ENCODE measurements at places on chromosomes 6 and 20. TPM values are rescaled to one million over a fixed set of nuclear protein-coding genes. Genes with fewer than 3 reads are reported as not detected.

DNA sequence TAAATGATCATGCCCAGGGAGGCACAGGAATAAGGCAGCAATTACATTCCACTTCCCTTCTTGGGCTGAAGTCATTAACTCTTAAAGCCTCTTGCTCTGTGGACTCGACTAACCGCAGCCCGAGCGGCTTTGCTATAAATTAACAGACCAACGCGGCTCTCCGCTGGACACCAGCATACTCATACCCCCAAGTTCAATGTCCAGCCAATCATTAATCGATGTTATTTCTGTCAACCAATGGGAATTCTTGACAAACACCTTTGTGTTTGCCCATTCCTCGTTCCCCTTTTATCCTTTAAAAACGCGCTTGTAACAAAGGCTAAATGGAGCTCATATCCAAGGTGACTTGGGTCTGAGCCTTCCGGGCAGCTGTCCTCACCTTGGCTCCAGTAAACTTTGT lies 183.1 kb upstream of the RALGAPA2 start:
- DNase-seq: no peak

DNA sequence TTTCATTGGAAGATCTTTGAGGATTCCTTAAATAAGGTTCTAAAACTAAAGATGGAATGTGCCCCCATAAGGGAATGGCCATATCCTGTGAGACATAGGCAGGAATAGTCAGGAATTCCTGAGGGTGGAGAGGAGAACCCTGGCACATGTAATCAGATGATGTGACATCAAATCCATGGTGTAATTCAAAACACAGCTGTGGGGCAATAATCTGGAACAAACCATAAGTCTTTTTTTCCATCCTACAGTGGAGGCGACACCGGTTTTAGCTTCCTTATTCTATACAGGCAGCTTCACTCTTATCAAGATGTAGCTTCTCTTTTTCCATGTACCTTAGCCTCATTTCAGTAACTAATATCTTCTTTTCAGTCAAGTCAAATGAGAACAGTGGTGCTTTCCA lies 133.6 kb upstream of the CITED2 start:
- DNase-seq: no peak

- no peak for DNase-seq
Measured at GRCh38 chr6:156026486-156027247, 571.0 kb upstream of the NOX3 start.

DNA sequence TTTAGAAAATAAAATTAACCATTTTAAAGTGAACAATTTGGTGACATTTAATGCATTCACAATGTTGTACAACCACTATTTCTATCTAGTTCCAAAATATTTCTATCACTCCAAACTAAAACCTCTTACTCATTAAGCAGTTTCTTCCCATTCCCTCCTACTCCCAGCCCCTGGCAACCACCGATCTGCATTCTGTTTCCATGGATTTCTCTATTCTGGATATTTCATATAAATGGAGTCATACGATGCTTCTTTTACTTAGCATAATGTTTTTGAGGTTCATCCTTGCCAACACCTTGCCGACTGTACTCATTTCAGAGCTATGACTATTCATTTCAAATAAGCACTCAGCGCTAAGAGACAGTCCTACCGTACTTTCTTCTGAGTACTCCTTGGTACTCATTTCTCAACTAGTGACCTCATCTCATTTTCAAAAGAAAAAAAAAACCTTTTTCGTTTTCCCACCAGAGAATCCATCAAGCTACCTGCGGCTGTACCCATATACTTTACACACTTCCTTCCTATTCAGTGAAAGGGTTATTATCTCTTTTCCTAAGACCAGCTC lies 259.2 kb downstream of the UTRN start:
- DNase-seq: no peak

DNA sequence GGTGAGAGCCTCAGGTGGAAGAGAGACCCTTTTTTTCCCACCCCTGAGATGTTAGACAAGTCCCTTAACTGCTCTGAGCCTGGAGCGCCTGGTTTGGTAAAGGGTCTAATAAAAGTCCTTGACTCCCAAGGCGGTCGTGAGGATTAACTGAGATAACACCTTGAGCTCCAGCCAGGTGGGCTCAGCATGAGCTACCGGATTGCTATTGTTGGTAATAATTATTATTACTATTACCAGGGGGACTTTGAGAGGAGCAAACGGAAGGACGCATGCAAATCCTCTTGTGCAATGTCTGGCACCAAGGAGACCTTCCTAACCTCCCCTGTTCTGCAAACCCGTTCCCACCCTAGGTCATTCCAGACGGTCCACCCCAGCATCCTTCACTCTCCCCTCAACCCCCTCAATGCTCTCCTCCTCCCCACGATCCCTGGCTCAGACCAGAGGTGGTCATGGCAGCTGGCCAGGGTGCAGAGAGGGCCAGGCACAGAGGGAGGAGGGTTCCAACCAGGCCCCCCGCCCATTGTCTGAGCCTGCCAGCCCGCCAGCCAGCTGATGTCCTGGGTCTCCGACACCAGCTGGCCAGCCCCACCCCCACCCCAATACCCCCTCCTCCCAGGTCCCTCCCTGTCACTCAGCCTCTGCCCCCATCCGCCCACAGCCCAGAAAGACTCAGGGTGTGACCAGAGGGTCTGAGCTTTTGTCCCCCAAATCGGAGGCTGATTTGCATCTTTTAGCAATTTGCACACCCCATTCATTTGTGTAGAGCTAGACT lies 14.3 kb upstream of the CBFA2T2 start:
- DNase-seq: no peak

GRCh38 chr20:31551163-31552081 lies 37.2 kb downstream of the HM13 start:
- no peak for DNase-seq

GRCh38 chr20:51598556-51598955 lies 56.0 kb upstream of the NFATC2 start:
- DNase-seq: no peak

DNA sequence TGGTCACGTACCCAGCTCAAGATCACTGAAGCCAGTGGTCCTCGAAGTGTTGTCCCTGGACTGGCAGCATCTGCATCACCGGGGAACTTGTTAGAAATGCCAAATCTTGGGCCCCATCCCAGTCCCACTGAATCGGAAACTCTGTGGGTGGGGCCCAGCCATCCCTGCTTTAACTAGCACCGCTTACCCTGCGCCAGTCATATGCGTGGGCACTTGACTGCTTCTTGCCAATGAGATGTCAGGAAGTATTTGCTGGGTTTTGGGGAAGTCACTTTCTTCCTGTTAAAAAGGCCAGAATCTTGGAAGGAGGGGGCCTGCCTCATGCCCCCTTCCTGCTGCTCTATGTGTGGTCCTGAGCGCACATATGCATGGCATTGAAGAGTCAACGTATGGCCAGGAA lies 11.7 kb upstream of the SULF2 start:
- DNase-seq: no peak

- DNase-seq: no peak
Measured at GRCh38 chr6:159981071-159981402, 12.2 kb downstream of the IGF2R start.

DNA sequence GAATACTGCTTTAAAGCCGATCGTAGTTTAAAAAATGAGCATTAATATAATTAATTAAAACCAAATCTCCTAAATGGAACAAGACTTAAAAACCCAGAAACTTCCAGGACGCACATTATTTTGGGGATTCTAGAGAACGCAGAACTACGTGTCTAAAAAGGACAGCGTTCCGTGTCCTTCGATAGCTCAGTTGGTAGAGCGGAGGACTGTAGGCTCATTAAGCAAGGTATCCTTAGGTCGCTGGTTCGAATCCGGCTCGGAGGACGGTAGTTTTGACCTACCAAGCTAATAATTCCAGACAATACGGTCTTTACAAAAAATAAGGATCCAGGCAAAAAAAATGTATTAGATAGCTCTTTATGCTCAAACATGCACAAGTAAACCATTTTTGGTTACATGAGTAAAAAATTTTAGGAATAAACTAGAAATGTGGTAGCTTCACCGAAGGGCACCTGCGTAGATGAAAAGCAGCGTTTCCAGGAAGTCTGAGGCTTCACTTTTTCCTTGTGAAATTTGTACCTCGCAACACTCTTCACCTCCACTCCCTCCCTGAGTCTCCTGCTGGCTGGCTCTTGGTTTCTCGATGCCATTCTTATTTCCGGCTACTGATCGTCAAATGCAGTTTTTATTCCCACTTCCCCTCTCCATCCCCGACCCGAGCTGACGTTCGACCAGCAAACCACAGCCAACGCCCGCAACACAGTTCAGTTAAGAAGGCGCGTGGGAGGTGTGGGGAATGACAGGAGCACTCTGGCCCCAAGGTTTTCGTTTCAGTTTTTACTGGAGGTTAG lies 19.6 kb upstream of the ABT1 start:
- DNase-seq: no peak

DNA sequence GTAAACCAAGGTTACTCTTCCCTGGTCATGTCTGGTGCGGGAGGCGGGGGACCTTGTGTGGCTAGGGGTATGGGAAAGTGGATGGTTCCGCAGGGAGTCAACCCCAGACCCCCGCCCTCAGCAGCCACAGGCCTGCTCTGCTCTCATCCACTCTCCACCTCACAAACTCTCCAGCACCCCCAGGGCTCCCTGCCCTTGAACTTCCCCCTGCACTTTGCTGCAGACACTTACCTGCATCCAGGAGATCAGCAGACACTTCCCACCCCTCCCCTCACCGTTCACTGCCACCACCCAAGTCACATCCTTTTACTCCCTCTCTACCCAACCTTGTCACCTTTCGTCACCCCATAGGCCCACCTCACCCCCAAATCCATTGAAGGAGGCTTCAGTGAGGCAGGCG lies 3.9 kb upstream of the RAET1L start:
- DNase-seq: no peak

GRCh38 chr6:80940571-80940970 lies 811.9 kb downstream of the TENT5A start:
- DNase-seq: no peak

DNA sequence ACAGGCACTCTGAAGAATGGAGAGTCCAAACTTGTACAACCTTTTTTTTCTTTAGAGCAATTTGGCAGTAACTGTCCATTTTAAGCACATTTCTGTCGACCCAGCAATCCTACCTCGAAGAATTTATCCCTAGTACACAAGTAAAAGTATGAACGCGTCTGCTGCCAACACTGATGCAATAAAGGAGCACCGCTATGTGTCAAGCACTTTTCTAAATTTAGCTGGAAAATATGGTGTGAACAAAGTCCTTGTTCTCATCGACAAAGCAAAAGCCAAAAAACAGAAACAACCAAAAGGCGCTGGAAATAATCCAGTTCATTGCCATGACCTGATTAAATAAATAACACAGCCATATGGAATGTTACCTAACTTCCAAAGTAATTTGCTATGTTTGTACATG lies 1.1 kb downstream of the DPM1 start:
- DNase-seq: no peak

GRCh38 chr6:29531668-29532067 lies 27.9 kb downstream of the UBD start:
- no peak for DNase-seq

GRCh38 chr6:16964553-16965499 lies 137.0 kb upstream of the STMND1 start:
- DNase-seq: peak; percentile 71

DNA sequence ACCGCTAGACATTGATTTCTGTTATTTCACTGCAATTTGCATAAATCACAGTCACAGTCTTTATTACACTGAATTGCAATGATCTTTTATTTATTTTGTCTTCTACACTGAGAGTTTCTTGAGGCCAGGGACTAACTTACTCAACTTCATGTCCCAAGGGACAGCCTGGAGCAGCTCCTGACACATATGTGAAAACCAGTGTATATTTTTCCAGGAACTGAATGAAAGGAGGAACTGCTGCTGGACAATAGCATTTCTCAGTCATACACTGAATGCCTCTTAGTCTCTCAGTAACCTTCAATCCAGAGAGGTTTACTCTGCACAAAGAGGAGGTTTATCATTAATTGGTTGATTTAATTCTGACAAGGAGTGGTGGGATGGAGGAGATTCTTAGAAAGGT lies 5.9 kb downstream of the F13A1 start:
- DNase-seq: no peak

DNA sequence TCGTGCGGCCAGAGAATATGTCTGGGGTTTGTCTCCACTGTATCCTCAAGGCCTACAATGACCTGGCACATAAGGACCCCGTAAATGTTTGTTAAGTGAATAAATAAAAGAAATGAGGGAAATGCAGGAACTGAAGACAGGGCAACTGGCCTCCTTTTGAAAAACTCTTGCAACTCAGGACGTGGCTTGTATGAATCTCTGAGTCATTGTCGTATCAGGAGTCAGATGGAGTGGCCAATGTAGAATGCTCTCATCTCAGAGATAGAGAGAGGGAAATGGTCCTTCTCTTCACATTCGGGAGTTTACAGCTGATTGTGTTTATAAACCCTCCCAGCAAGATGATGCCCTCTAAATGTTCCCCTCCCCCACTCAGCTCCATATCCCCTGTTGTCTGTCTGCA lies 57.1 kb downstream of the UST start:
- no peak for DNase-seq

GRCh38 chr6:104404377-104404776 lies 455.3 kb downstream of the HACE1 start:
- no peak for DNase-seq

DNA sequence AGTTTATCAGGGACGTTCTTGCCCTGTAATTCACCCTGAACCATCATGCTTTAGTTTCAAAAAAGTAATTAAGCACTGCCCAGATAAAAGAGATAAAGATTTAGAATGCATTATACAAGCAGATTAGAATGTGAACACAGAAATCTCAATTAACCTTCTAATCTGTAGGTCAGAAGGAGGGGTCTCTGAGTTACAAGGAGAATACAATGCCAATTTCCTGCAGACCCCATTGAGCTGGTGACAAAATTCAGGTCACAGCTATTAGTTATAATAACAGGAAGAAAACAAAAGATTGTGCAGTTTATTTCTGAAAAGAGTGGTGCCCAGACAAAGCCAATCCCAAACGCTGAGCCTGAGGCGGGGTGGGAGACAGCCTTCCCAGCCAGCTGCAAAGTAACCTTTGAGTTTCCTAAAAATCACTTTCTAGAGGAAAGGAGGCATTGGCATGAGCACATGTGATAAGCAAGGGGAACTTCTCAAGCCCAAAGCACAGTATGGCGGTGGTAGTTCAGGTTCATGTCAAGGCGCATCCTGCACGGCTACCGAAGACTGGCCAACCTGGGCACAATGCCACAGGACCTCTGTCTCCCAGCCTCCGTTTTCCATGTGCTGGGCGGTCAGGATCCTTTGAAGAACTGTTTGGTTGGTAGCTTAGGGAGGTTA lies 192.5 kb downstream of the TTLL2 start:
- no peak for DNase-seq

The RGS17 gene
- total RNA-seq: not detected

The JAG1 gene
- 101 TPM for total RNA-seq

The ZNF165 gene
- total RNA-seq: not detected

The RSPO3 gene
- 0.53 TPM for total RNA-seq

The TINAG gene
- not detected for total RNA-seq

The POPDC3 gene
- not detected for total RNA-seq

The PEX6 gene
- 8.9 TPM for total RNA-seq

The ZSCAN23 gene
- not detected for total RNA-seq

The GJA10 gene
- not detected for total RNA-seq

The TSPO2 gene
- not detected for total RNA-seq

The CD83 gene
- 0.11 TPM for total RNA-seq

The ENPP5 gene
- 0.53 TPM for total RNA-seq

The NRSN1 gene
- total RNA-seq: not detected

The GNAS-AS1 gene
- total RNA-seq: not detected

The LY6G6F gene
- total RNA-seq: not detected

Measured in ascending aorta (tissue), 2 donors.